Muscle of arm (tissue), 14 donors: ENCODE measurements at places on chromosomes 6 and 20.

- no peak for DNase-seq
Measured at GRCh38 chr6:167712731-167713475, 113.8 kb upstream of the AFDN start.

DNA sequence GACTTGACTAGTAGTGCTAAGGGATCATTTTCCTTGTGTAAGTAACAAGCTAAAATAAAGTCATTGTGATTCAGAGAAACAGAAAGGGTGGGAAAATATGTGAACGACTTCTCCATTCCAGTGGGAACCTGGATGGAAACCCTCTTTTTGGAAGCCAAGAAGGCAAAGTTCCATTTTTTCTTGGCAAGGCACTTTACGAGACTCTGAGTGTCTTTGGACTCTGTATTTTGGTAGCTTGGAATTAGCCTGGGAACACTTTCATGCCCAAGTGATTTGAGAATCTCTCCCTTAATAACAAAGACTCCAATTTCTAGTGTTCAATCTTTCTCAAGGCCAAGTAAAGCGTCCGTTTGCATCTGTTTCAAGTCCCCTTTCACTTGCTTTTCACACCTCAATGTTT, 100.5 kb upstream of the SASH1 start:
- peak; percentile 90 for DNase-seq

GRCh38 chr6:5130135-5130866, 45.2 kb downstream of the PPP1R3G start:
- DNase-seq, result no peak

GRCh38 chr6:18861204-18861603, 474.1 kb downstream of the RNF144B start:
- DNase-seq, result no peak

DNA sequence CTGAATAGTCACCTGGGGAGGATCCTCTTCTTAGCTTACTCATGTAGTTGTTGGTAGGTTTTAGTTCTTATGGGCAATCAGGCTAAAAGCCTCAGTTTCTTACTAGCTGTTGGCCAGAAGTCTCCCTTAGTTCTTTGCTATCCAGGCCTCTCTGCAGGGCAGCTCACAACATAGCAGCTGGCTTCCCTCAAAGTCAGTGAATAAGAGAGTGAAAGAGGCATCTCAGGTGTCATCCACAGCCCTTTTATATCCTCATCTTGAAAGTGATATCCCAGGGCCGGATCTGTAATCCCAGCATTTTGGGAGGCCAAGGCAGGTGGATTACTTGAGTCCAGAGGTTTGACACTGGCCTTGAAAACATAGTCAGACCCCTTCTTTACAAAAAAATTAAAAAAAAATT, 42.1 kb upstream of the FOXA2 start:
- DNase-seq, result no peak

DNA sequence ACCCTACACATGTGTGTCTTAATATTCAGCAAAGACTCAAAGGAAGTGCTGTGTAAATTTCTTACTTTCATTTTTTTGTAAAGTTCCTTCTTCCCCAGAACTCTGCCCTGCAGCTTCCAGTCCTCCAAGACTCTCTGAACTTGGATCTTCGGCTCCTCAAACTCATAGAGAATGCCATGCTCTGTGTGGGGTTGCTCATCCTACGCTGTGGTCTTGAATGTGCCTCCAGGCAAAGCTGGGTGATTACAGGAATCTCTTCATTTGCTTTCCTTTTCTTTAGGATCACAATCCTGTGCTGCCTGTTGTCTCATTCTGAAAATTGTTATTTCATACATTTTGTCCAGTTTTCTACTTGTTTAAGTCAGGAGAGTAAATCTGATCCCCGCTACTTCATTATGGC, 14.5 kb upstream of the CDC5L start:
- DNase-seq, result no peak

DNA sequence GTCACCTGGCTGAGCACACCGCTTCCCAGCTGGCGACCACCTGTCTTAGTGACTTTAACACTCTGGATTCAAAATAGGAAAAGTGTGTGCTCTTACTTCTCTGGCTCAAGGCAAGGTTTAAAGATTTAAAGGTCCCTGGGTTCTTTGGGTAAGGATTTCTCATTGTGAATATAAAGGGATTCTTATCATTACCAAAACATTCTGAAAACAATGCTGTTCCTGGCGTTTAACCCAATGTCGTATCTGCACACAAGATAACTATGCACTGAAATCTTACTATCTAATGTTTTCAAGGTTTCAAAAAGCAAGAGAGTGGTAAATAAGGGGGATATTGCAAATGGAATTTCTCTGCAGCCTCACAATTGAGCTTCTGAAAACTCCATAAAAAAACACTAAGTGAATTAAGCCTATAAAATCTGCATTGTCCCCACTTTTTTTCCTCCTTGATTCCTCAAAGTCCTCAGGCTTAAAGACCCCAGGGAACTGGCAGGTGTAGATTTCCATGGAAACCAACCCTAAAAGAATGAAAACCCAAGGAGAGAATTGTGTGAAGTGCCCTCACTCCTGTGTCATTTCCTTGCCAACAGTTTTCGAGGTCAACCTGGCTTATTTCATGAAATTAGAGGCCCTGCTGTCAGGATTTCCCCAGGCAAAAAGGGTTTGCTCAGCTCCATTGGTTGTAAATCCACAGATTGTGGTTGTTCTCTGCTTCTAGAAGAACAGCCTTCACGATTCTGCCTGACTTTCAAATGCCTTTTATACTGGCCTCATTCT, 44.0 kb downstream of the BMP2 start:
- DNase-seq, result no peak

DNA sequence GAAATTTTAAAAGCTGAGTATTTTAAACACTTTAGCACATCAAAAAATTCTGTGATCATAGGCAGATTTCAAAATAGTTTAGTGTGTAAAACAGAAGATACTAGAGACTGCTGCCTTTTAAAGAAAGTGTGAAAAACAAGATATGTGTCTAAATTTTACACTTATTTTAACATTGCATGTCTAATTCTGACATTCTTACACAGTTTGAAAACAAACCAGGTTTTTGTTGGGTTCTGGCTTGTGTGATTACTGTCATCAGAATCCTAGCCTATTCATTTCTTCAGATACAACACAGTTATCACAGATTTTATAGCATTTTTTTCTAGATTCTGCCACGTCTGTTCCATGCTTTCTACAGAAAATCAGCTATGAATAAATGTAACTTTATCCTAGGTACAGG, 257.1 kb downstream of the EYS start:
- DNase-seq, result no peak

- DNase-seq, result no peak
Measured at GRCh38 chr6:69780585-69781178, 16.1 kb downstream of the LMBRD1 start.

GRCh38 chr6:75268121-75268987, 16.2 kb downstream of the TMEM30A start:
- no peak for DNase-seq

GRCh38 chr6:7129784-7130569, 22.2 kb downstream of the RREB1 start:
- DNase-seq, result no peak

DNA sequence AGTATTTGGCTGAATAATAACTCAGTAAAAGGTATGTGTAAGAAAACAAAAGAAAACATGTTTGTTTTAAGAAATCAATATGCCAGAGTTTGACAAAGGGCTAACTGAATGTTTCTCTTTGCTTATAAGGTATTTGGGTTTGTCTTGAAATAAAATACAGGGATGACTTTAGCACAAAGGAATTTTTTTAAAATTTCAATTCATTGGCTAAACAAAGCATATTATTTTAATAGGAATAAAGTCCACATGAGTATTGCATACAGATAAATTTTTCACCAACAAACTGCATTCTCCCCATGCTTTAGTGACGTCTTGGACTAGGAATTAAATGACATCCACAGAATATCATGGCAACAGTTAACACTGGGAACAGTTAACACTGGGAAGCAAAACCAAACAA, 480.0 kb upstream of the JAG1 start:
- DNase-seq, result no peak

DNA sequence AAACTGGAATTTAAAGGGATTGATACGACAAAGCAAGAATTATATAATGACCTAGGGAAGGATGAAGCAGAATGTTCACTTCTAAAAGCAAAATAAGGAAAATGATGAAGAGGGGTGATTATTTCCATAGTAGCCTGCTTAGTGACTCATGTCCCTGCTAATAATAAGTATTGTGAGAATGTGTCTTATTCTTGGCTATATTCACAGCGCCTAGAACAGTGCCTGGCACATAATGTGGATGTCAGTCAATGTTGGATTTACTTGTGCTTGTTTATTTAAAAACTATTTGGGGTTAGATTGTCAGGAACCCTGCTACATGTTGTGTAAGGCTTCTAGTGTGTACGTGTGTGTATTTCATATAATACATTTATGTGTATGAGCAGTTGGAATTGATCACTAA, 85.1 kb downstream of the ZFAND3 start:
- DNase-seq, result no peak

- no peak for DNase-seq
Measured at GRCh38 chr6:36676141-36677058, 2.1 kb upstream of the CDKN1A start.

DNA sequence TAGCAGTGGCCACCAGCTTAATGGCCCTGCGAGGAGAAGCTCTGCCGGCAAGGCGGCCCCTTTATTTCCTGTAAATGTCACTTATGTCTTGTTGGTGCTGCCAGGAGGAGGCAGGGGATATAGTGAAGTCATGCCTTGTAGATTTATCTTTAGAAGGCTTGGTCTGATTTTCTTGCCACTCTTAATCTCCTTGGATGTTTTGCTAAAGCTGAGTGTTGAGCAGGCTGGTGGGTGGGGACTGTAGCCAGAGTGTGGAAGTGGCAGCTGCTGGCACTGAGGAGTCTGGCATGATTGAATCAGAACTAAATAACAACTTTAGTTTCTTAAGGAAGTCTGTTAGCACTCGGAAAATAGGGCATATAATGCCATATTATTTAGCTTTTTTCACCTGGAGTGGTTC, 77.9 kb downstream of the PHF20 start:
- no peak for DNase-seq

DNA sequence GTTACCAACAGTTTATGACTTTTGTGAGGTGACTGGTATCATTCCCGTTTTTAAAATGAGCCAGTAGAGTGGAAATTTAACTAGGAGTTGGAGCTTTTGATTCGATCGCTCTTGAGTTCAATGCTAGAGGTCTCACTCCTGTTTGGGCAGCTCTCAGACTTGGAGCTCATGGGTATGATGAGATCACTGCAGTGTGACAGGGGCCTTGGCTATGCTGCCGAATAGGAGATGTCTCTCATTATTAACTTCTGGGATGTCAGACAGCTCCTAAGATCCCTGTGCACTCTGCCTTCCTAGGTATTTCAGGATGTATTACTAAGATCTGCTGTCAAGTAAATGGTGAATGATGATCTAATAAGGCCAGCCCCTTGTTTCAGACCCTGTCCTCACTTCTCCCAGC, 20.4 kb downstream of the AKAP12 start:
- DNase-seq, result no peak

DNA sequence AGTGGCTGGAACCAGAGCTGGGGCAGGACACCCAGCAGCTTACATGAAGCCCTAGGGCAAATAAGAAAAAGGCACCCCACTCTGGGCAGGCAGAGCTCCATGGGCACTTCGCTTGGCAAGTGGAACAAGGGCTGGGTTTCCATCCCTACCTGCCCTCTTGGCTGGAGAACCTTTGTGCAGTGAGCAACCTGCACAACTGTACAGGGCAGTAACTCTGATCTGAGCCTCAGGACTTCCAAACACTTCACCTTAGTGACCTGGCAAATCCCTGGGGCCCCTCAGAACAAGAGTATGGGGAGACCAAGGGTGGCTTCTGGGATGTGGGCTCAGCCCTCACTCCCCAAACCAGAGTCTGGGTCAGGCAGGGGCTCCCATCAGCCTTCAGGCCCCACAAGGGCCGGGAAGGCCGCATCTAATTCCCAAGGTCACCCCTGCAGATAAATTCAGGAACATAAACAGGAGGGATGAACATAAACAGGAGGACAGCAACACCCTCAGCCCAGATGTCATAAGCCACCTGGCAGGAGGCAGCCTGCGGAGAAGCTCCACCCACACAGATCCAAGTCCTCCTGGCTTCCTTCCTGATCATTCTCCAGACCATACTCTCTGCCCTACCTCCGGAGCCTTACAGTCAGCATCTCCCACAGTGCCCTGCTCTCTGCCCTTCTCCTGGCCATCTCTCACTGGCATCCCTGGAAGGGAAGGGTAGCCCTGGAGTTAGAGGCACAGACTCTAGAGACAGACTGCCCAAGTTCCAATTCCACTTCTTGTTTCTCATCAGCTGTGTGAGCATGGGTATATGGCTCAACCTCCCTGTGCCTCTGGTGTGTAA, 37.5 kb downstream of the HNF4A start:
- no peak for DNase-seq

DNA sequence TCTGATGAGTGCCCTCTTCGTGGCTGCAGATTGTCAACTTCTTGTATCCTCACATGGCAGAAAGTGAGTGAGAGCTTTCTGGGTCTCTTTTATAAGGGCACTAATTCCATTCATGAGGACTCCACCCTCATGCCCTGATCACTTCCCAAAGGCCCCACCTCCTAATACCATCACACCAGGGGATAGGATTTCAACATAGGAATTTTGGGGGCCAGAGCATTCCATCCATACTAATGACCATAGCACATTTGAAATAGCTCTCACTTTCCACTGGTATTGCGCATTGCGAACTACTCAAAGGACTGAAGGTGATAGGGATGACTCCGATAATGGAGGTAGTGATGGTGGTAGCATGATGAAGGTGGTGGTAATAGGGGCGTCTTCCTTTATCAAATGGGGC, 324.3 kb downstream of the PRL start:
- no peak for DNase-seq

GRCh38 chr6:64270083-64270482, 634.5 kb downstream of the PHF3 start:
- DNase-seq, result no peak

DNA sequence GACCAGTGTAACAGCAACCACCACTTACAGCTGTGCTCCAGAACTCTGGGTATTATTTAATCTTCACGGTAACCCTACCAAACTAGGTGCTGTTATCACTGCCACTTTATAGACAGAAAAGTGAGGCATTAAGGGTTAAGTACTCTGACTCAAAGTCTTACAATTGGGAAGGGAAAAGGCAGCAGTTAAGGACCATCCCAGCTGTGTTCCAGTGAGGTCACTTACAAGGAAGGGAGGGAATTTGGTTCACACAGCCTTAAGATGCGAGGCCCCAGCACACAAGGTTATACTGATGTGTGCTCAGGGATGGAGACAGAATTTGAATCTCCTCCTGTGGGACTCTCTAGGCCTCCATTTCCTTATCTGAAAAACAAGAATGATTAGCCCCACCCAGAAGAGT, 46.7 kb downstream of the TRERF1 start:
- DNase-seq, result peak; percentile 52

GRCh38 chr6:112243861-112244827, 10.2 kb downstream of the LAMA4 start:
- no peak for DNase-seq

GRCh38 chr20:47557791-47558190, 56.1 kb downstream of the NCOA3 start:
- DNase-seq, result no peak

- DNase-seq, result peak; percentile 89
Measured at GRCh38 chr6:26017632-26017966, 55.0 kb downstream of the TRIM38 start.
